ENCODE measurements at places on chromosomes 1 and 21.

GRCh38 chr1:114669562-114670082 is at the start of gene DENND2C:
Gene DENND2C (minus strand): TSS chr1:114670049. CDS start chr1:114625984, 44,065 bp downstream.
- DNase-seq = no peak

- DNase-seq = no peak
These were observed 1716.6 kb downstream of the MRPL39 start for GRCh38 chr21:23890652-23891051.

- no peak for DNase-seq
These were observed 111.2 kb upstream of the LBR start for GRCh38 chr1:225539069-225539468.

DNA sequence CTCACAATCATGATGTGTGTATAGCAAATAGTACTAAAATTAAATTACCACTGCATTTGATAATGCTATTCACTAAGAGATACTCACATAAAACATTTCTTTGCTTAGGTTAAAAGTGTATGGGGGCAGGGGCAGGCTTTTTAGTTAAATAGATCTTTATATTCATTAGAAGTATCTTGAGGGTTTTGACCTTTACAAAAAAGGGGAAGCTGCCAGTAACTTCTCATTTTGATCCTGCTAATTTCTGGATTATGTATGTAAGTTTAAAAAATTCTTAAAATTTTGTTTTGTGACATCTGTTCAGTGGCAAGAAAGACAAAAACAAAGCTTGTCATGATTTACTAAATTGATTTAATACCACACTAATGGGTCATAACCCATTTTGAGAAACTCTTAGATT is 45.8 kb upstream of the S1PR1 start:
- DNase-seq = no peak

- no peak for DNase-seq
These were observed 21.9 kb downstream of the GPR137B start for GRCh38 chr1:236164273-236164672.

DNA sequence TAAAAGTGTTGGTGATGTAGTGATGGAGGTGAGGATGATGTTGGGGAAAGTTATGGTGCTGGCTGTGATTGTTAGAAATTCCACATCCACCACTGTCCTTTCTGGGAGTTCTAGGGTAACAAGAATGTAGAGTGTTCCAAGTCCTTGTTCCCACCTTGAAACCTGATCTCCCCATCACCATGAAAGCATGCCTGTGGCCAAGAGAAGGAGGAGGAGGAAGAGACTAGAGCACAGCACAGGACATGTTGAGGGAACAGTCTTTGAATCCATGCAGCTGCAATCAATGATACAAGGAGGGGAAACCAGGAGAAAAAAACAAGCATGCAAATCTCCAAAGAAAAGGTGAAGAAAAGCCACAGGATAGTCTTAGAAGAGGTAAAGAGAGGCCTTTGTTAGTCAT is 45.9 kb upstream of the ARTN start:
- DNase-seq = no peak

- DNase-seq = no peak
These were observed 25.7 kb downstream of the ANGPTL7 start for GRCh38 chr1:11214698-11215380.

DNA sequence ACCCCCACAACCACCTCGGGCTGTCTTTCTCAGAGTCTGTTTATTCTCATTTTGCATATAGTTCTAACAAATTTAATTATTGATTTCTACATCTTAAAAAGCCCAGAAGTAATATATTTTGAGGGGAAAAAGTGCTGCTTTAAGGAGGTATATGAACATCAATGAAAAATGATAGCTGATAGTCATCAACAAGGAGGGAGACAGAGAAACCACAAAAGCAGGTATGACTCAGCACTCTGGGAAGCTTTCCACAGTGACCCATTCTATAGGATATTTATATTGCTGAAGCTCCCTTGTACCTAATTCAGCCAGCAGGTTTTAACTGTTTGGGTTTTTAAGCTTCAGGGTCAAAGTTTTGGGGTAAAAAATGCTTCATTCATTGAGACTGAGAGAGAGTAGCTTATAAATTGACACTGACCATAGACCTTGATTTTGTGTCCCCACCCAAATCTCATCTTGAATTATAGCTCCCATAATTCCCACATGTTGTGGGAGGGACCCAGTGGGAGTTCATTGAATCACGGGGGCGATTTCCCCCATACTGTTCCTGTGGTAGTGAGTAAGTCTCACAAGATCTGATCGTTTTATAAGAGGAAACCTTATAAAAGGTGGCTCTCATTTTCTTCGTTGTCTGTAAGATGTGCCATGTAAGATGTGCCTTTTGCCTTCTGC is 27.4 kb downstream of the VANGL1 start:
- DNase-seq = no peak

- DNase-seq = peak; percentile 80
These were observed 45.8 kb upstream of the DMRTB1 start for GRCh38 chr1:53413175-53414001.

- no peak for DNase-seq
These were observed 56.9 kb downstream of the COP1 start for GRCh38 chr1:176149939-176150807.

GRCh38 chr1:199302554-199302953 is 663.7 kb downstream of the PTPRC start:
- DNase-seq = no peak

- no peak for DNase-seq
These were observed 32.3 kb downstream of the CD58 start for GRCh38 chr1:116538544-116538943.

DNA sequence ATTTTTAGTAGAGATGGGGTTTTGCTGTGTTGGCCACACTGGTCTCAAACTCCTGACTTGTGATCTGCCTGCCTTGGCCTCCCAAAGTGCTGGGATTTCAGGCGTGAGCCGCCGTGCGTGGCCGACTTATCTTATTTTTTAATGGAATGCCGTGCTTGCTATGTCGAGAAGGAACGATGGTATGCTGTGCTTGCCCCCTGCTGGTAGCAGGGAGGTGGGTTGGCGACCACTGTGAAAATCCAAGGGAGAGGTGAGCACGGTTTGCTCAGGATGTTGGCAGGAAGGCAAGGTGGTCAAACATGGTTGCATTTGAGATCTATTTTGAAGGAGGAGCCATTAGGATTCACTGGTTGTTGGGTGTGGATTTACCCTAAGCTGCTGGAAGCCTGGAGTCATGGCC is 45.8 kb upstream of the RCC2 start:
- DNase-seq = peak; percentile 24

- DNase-seq = peak; percentile 22
These were observed 37.8 kb upstream of the WNT2B start for GRCh38 chr1:112470966-112471365.

GRCh38 chr1:205688171-205689080 is 8.1 kb upstream of the SLC45A3 start:
- peak; percentile 59 for DNase-seq

GRCh38 chr1:24932725-24933294 is 2.7 kb upstream of the RUNX3 start:
- DNase-seq = no peak

DNA sequence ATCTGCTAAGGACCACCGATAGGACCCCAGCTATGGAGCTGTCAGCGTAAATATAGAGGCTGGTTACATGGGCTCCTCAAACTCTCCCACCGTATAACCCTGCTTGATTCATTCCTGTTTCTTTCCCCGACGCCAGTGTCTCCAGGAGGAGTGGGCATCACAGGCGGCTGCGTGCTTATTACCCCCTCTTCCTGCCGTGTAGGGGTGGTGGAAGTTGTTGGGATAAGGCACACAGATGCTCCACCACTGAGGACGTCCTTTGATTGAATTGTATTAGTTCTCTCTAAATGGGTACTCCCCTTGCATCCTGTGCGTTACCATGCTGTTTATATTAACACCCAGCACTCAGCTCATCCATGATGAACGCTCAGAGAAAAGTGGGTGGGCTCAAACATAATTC is 104.6 kb downstream of the ZBTB18 start:
- DNase-seq = no peak

DNA sequence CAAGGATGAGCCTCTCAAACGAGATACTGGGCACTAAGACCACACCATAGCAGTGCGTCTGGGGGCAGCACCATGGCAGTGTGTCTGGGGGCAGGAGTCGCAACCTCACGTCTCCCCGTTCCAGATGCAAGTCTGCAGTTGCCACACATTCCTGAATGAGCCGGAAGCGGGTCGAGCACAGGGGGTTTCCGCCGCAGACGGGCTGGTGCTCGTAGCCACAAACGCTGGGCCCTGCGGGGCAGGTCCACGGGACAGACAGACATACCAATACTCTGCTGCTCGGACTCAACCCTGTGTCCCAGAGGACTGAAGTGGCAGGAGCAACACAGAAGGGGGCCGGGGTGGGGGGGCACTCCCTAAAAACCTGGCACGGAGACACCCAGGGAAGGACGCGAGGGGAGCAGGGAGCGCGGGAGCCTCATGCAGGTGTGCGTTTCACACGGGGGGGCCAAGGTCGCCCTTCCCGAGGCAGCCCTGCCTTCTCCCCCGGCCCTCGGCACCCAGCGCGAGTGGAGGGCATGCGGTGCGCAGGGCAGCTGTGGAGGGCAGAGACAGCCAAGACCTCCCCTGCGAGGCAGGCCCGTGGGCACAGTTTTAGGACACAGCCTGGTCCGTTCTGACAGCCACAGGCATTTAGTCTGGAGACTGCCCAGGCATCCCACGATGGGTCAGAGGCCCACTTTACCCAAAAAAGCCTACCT is 24.5 kb downstream of the PTTG1IP start:
- DNase-seq = no peak

- DNase-seq = no peak
These were observed 462.3 kb downstream of the PTPRC start for GRCh38 chr1:199101139-199101538.

- no peak for DNase-seq
These were observed 123.6 kb downstream of the AJAP1 start for GRCh38 chr1:4778056-4778455.

- no peak for DNase-seq
These were observed 170.7 kb downstream of the NR5A2 start for GRCh38 chr1:200198236-200198635.

DNA sequence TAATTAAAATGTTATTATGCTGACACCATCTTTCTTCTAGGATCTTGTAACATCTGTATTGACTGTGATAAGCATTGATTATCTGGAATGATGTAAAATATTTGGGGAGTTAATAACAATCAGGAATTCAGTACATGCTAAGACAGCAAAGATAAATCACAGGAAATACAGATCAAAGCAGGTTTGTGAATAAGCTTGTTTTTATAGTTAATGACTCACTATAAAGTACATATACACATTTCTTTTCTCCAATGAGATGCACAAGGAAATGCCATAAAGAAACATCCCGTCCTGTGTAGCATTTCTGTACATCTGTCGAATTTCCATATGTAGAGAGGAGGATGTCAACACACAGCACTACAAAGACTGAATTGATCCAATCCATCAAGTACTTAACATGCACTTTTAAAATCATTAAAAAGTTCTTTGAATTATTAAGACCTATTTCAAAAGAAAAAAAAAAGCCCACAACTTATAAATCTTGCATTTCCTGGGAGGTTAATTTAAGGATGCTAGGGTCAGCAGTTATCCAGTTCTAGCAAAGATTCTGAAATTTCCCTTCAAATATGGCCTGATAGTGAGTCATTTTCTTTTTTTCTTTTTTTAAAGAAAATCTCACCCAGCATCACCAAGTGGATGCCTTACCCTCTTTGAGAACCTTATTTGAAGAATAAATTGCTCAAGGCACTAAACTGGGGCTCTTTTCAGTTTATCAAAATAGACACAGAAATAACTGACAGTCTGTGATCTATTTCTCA is 243.2 kb upstream of the NR5A2 start:
- no peak for DNase-seq

DNA sequence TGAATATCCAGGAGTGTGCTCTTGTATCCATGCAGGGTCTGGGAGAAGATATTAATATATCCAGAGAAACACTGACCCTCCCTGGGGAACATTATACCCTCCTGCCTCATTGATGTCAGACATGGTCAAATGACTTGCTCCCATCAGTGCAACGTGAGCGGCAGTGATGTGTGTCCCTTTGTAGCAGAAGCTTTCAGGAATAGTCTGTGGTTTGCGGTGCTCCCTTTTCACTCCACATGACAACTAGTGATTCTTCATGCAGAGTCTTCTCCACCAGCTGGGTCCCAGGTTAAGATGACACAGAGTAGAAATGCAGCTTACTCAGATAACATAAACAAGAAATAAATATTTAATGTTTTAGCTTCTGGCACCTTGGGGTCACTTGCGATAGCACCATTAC is 31.9 kb upstream of the LYPD8 start:
- DNase-seq = no peak

GRCh38 chr1:51899022-51899421 is 20.5 kb upstream of the NRDC start:
- DNase-seq = no peak

DNA sequence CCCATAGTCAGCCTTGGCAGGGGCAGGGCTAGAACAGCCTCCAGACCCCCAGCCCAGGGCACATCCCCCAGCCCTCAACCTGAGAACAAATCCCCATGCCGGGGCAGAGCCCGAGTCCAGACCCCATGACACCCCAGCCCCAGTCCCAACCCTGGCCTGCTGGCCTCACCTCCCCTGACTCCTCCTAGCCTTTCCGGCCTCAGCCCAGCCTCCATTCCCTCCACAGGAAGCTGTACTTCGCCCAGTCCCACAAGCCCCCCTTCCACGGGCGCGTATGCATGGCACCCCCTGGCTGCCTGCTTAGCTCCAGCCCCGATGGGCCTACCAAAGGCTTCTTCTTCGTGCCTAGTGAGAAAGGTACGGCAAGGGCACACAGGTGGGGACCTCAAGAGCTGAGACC is 50.4 kb downstream of the DISP3 start:
- DNase-seq = no peak

- no peak for DNase-seq
These were observed 119.5 kb downstream of the HMCN1 start for GRCh38 chr1:185853739-185854138.

DNA sequence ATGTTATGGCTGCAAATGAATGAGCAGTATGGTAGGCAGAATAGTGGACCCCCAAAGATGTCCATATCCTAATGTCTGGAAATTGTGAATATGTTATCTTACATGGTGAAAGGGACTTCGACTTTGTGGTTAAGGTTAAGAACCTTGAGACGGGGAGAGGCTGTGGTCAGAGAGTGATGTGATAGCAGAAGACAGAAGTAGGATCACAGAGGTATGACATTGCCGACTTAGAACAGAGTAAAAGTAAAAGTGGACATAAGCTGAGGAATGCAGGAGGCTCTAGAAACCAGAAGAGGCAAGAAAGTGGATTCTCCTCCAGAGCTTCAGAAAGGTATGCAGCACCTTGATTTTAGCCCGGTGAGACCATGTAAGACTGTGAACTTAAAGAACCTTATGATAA is 74.6 kb downstream of the CTH start:
- DNase-seq = no peak

GRCh38 chr1:43152866-43153265 is 19.2 kb downstream of the EBNA1BP2 start:
- no peak for DNase-seq
